RCC 7860 (cell line): ENCODE measurements at places on chromosomes 16 and 17.

- no peak for DNase-seq
Observed at GRCh38 chr16:59698346-59699020, 964.4 kb upstream of the GOT2 start.

GRCh38 chr16:57643147-57643874 lies 14.9 kb downstream of the ADGRG1 start:
- DNase-seq, result peak; percentile 88

DNA sequence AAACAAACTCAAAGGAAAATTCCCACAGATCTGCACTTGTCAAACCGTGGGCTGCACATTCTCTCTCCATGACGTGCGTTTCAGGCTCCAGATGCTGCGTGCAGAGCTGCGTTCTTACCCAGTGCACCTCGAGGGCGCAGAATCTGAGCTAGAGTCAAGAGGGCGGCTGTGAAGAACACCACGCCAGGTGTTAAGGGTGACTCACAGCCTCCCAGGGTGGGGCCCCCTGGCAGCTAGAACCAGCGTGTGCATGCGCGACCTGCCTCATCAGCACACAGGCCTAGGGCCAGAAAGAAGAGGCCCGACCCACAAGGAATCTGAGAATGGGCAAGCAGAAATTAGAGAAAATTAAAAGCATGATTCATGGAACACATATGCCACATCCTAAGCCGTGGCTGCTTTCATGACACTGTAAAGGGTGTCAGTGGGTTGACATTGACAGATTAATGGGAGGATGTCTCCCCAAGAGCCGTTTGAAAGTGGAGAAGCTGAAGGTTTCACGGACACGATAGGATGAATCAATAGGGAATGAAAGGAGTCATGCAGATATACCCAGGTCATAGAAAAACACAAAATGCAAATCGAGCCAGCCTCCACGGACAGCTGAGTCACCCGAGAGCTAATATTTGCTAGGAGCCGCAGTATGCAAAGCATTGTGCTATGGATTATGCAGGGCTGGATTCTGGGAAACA lies 29.0 kb downstream of the MARCHF10 start:
- peak; percentile 87 for DNase-seq

DNA sequence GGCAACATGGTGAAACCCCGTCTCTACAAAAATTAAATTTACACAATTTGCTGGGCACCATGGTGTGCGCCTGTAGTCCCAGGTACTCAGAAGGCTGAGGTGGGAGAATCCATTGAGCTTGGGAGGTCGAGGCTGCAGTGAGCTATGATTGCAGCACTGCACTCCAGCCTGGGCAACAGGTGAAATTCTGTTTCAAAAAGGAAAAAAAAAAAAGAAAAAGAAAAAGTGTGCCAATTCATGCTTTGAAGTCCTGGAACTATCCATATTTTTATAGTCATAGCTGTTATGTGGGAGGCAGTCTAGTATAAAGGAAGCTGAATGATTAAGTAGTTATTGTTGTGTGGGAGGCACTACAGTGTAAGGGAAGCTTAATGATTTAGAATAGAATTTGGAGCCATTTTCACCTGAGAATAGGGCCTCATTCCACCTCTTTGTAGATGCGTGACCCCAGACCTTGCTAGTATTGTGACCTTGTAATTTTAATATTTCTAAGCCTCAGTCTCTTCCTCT lies 31.6 kb downstream of the IQCK start:
- DNase-seq, result no peak

- no peak for DNase-seq
Observed at GRCh38 chr17:77374170-77374936, 233.6 kb downstream of the SEC14L1 start.
